Epithelial cell of proximal tubule (primary cell): ENCODE measurements at places on chromosomes 2 and 18. TPM values are rescaled to one million over a fixed set of nuclear protein-coding genes. Genes with fewer than 3 reads are reported as not detected.

Gene CNRIP1
- total RNA-seq = 17.5 and 29.8 TPM in 2 replicates

Gene SERPINB13
- total RNA-seq = not detected in 2 replicates

Gene RALBP1
- total RNA-seq = 57.5 and 73.9 TPM in 2 replicates

- no peak for DNase-seq
These were observed 39.5 kb upstream of the GMCL1 start for GRCh38 chr2:69789772-69790600.

GRCh38 chr2:167825664-167826063 lies 421.7 kb downstream of the STK39 start:
- no peak for DNase-seq

DNA sequence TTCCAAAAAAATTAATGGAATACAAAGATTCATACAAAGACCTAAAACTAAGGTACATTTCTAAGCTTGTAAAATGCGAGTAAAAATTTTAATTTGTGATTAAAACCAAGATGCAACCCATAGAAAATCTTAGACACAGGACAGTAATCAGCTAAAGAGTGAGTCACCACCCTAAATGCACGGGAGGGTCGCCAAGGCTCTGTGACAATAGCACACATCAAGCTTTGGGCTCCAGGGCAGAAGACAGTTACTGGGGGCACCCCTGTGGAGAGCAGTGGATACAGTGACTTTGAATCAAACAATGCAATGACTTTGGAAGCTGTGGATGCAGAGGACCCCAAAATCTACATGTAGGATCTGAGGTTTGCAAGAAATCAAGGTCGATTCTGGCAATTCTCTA lies 7.5 kb downstream of the FLACC1 start:
- no peak for DNase-seq

DNA sequence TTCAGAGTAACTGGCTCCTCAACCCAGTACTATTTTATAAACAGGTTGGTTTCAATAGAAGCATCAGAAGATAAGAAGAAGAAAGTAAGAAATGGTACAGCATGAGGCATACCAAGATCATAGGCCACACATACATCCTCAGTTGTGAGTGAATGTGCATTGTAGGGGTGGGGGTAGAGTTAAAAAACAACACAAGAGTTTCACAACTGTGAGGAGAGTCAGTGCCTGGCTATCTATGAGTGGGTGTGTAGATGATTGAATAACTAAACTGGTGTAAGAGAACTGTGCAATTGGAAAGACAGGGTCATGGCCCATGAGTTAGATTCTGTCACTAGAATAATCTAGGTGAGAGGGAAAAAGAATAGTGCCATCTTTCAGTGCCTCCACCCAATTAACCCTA lies 748.2 kb upstream of the ACVR2A start:
- DNase-seq = no peak

DNA sequence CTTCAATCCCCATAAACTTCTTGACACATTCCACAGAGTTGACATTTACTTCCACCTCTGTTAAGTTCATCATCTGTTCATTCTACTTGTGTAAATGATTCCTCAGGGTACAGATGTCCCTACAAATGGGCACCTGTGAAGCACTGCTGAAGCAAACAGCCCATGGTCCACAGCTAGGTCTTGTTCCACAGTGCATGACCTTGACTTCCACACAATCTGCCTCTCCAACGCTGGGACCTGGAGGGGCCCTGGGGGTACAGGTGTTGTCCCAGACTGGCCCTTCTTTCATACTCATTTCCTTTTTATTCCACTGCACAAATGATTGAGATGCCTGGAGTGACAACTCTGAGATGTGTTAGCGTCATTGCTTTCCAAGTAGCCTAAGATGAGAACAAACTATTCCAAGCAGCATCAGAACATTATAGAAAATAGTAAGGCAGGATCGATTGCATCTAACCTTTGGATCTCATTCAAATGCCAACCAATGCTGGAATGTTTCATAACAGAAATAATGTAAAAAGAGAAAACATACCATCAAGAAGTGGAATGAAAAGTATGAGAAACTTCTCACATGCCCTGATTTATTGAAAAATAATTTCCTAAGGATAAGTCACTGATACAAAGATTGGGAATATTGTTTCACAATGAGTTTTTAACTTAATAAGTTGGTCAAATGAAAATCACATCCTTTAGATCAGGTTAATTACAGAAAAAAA lies 31.2 kb downstream of the PIEZO2 start:
- no peak for DNase-seq
